Left colon (tissue), 2 donors: ENCODE measurements at places on chromosomes 2 and 18. TPM values are rescaled to one million over a fixed set of nuclear protein-coding genes. Genes with fewer than 3 reads are reported as not detected.

GRCh38 chr2:62304429-62305417 lies 108.8 kb downstream of the B3GNT2 start:
- peak; percentile 79 for DNase-seq

DNA sequence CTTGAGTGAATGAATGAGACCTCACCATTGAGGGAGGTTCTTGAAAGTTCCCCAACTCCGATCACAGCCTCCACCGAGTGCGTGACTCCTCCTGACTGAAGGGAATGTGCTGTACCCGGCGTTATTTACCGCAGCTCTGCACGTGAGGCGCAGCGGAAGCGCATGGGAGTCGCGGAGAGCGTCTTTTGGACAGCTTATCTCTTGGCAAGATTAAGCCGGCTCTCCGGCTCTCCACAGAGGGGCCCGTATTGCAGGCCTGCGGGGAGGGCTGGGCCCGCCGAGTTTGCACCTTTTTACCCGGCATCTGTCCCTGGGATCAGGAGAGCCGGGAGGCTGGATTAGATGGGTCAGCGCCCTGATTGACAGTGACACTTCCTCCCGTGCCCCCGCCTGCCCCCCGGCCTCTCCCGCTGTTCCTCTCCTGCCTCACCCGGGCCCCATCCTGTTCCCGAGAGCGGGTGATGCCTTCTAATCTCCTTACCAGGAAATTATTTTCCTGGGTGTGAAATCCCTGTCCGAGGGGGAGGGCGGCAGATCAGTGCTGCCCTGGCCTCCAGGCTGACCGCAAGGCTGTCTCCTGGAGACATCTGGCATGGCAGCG lies 176.3 kb downstream of the INHBB start:
- DNase-seq = no peak

DNA sequence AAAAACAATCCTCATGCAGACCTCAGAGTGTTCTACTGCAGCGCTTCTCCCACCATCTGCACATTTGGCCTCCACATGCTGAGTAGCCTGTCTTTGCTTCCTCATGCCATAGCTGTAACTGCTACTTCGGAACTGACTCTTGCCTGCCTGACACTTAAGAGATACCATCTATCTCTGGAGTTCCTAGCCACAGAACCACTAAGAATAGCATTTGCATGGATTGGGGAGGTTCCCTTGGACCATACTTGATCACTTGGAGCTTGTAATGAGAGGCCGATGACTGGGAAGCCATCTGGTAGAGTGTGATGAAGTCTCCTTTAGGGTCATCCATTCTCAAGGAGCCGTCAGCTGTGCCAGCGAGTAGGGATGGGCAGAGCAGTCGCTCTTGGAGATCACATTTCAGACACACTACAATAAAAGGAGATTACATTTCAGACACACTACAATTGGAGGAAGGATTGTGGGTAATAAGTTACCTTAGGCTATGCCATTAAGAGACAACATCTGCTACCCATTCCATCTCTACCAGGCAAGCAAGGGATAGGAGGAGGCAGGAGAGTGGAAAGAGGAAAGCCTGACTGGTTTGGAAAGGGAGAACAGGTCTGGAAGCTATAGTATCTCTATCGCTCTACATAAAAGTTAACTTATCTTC lies 21.8 kb downstream of the DOK1 start:
- no peak for DNase-seq

GRCh38 chr2:134021830-134022524 lies 231.9 kb upstream of the MGAT5 start:
- no peak for DNase-seq

DNA sequence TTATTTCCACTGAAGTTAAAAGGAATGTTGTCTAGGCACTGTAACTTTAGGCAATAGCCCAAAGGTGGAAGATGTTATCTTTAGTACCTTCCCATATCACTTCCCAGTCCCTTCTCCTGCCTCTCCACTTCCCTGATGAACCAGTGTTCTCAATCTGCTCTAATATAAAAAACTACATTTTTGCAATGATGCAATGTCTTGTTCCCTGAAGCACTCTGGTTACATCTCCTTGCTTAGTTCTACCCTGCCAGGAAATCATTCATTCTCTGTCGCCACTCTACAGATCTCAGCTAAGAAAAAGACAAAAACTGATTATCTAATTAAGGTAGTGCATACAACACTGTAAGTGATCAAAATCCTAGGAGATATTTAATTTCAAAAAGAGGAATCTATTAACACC lies 71.3 kb downstream of the BAZ2B start:
- no peak for DNase-seq

GRCh38 chr2:235810252-235810651 lies 316.4 kb downstream of the AGAP1 start:
- DNase-seq = no peak

GRCh38 chr2:15738225-15738546 lies 146.5 kb downstream of the DDX1 start:
- no peak for DNase-seq

- DNase-seq = no peak
These were observed 132.4 kb downstream of the ZNF516 start for GRCh38 chr18:76362676-76363075.

DNA sequence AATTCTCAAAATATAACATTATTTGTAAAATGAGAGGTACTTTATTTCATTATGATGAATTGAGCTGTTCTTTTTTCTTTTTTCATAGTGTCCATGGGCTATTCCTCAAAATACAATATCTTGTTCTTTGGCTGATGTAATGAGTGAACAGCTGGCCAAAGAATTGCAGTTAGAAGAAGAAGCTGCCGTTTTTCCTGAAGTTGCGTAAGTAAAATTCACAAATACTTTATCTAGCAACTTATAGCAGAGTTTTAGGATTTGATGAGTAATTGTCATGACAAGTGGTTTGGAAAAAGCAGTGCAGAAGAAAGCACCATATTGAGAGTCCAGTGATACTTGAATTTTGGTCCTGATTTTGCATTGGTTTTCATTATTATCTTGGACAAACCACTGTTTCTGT lies 9.8 kb downstream of the RIOK3 start:
- no peak for DNase-seq

- DNase-seq = no peak
These were observed 23.6 kb downstream of the CHRNA1 start for GRCh38 chr2:174740721-174741120.

DNA sequence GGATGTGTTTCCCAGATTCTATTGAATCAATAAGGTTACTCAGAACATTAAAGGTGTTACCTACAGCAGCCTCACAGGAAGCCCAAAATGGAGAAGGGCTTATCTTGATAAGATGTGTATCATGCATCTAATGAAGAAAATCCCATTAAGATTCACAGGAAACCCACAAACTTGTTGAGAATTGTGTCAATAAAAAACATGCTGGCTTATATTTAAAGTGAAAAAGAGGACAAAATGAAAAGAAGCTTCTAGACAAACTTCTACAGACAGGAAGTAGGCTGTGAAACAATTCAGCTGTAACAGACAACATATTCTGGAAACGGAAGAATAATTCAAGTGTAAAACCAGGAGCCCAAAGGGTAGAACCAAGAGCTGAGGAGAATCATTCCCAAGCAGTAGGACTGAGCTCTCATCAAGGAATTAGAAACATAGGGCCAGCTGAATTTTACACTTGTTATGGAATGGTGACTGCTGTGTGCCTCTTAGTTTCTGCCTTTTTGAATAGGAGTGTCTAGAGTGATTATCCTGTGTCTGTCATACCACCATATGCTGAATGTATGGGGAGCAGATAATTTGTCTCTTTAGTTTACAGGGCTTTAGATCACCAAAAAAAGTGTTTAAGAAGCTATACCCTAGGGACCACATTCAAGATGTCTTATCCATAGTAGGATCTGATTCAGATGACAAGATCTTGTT lies 9.6 kb downstream of the IMMT start:
- no peak for DNase-seq

DNA sequence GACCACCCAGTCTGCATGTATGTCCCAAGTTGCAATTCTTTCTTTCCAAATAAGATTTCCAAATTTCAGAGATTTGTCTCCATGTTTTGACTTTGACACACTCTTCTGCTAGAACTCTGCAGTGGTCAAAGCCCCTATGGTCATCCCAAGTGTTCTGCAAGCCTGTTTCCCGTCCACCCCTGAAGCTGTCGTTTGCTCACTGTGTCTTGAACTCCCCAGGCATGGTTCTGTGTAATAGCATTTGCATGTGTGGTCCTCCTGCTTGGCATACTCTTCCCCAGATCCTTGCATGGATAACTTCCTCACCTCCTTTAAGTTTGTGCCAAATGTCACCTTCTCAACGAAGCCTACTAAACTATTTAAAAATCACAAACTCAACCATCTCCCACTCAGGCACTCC lies 3.9 kb upstream of the MTLN start:
- DNase-seq = no peak

- no peak for DNase-seq
These were observed 85.3 kb upstream of the GALNT5 start for GRCh38 chr2:157172239-157172638.

DNA sequence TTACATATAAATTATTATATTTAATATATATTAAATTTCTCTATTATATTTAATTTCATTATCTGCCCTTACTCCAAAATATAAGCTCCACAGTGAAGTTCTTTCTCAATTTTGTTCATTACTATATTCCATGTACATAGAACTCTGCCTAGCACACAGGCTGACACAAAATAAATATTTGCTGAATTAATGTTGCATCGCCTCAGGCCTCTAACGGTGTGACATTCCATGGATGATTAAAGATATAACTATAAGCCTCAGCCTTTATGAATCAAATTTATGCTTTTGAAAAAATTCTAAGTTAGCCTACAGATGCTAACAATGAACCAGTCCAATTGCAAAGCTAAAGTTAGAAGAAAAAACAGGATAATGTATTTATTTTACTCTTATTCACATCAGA lies 1337.2 kb upstream of the NRXN1 start:
- DNase-seq = no peak

- DNase-seq = no peak
These were observed 109.3 kb downstream of the FHOD3 start for GRCh38 chr18:36406805-36407204.

DNA sequence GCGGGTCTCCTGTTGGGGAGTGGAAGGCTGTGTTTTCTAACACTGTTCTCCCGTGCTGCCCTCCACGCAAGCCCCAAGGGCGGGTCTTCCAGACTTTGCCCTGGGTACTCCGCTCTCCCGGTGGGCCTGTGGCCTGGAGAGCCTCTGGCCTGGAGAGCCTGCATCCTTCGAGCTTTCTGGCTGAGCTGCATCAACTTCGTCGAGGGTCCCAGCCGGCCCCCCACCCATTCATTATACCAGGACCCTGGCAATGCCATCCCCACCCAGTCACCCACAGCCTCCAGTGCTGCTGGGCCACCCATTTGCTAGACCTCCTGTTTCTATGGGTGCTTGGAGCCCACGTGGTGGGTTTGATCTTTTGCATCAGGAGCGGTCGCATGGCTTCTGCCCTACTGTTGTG lies 102.2 kb downstream of the PTGR3 start:
- no peak for DNase-seq

DNA sequence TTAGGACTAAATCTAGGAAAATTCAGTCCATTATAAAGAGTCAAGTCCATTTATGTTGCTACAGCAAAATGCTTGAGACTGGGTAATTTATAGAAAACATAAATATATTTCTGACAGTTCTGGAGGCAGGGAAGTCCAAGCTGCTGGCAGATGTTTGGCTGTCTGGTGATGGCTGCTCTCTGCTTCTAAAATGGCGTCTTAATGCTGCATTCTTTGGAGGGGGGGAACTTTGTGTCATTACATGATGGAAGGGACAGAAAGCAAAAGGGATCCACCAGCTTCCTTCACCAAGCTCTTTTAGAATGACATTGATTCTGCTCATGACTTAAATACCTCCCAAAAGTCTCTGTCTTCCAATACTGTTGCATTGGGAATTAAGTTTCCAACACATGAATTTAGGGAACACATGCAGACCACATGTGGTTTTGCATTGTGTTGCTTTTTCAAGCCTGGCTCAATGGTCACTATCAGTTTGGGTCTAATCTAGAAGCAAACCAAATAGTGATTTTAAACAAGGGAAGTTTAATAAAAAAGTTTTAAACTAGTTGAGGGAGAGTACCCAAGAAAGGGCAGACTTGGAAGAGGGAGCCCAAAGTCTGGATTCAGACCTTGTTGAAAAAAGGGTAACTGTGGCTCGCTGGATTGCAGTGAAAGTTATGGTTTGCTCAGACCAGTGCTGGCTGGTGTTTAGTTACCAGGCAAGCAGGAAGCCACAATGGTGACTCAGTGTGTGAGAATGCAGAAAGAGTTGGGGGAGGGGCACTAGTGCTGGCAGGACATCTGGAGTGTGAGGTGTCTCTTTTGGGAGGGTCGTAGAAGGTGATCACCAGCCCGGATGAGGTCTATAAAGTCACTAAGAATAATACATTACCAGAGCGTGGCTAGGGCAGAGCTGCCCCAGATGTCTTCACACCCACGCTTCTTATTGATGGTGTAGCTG lies 30.8 kb downstream of the C18orf54 start:
- peak; percentile 68 for DNase-seq

DNA sequence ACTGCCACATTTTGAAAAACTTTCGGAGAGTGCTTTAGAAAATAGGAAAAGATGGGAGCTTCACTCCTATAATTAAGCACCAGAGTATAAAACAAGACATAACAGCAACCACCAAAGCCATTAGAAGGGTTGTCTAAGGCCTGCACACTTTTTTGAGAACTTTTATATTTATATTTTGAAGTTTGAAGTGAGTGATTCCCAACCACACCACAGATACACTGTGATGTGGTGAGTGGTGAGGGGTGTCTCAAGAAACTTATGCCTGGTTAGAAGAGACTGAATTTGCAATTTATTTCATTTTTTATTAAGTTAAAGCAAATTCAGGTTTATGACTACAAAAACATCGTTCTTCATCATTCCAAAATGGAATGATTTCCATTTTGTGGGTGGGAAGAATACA lies 161.9 kb downstream of the DNAH6 start:
- DNase-seq = no peak

- DNase-seq = no peak
These were observed 142.0 kb downstream of the RTP5 start for GRCh38 chr2:242011516-242011915.

The BIN1 gene
- total RNA-seq = 37.2 TPM

The LTBP1 gene
- 21.2 TPM for total RNA-seq
